Keratinocyte (primary cell): ENCODE measurements at places on chromosomes 5 and 9.

DNA sequence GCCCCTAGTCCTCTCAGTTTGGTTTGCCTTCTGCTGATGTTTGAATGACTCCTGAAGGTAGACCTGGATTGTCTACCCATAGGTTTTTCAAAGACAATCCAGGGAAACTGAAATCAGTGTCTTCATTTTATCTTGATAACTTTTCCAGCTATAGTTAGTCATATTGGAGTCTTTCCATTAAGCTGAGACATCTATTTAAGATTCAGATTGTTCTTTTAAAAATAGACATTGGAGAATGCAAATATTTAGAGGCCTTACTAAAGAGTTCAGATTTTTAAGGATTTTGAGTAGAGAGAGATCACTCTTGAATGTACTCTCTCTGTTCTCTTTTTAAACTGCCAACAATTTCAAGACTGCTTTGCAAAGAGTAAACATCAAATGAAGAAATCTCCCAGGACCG lies 69.1 kb downstream of the GDNF start:
- no peak for DNase-seq

DNA sequence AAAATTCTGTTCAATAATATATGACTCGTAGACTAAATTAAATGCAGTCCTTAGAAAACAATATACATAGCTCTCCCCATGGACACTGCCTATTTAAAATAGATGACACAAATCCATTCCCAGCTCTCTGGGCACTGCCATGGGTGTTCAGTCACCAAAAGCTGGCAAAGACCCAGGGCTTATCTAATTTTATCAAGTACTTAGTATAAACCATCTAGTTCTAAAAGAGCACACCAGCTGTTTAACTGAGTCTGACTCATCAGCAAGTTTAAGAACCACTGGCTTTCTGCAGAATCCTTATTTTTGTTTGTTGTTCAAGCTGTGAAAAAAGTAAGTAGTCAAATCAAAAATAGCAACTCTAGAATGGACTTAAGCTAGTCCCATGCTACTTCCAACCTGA lies 107.6 kb downstream of the PLPP1 start:
- no peak for DNase-seq

DNA sequence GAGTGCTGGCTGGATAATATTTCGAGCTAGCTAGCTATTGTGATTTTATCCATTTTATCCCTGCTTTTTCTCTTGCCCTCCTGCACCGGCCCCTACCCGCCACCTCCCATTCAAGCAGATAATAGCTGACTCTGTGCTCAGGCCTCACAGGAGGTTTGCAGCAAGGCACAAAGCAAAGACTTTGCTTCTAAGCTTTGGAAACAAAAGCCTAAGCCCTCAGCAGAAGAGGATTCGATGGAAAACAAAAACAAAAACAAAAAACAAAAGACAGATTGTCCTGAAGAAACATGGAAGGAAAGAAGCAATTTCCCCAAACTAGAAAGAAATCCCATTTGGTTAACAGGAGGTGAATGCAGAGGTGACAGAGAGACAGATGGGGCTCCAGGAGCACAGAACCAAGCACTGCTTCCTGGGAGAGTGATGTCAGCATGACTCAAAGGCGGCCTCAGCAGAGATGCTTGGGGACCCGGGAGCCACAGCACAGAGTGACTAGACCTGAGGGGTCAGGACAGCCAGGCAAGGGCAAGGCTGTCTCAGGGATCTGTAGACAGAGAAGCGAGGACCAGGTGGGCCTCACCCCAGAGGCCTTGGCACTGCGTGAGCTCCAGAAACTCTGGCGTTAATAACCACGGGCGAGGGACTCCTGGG lies 28.4 kb downstream of the MTX3 start:
- no peak for DNase-seq

GRCh38 chr5:13246053-13246452 lies 698.4 kb downstream of the DNAH5 start:
- DNase-seq: no peak

- no peak for DNase-seq
Observed at GRCh38 chr9:3467593-3468219, 58.1 kb downstream of the RFX3 start.

GRCh38 chr9:109619310-109619709 lies 121.2 kb upstream of the PTPN3 start:
- no peak for DNase-seq

- DNase-seq: no peak
Observed at GRCh38 chr9:123416176-123416575, 60.2 kb downstream of the CRB2 start.

GRCh38 chr5:95963650-95964410 lies 2.2 kb upstream of the ELL2 start:
- DNase-seq: no peak

DNA sequence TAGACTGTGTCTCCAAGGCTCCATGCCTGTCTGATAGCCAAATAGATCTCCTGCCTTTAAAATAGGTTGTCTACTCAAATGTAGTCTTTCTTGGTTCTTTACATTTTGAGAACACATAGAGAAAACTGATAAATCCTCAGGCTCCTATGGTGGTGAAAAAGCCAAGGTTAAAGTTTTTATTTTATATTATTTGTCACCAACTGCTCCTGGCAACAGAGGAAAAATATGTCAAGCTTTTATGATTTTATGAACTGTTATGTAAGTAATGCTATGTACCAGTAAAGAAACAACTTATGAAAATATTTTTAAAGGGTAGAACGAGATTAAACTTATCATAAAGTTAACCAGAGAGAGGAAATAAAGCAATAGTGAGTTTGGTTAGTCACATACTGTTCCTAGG lies 222.8 kb downstream of the NR2F1-AS1 start:
- DNase-seq: no peak

GRCh38 chr5:6781716-6782115 lies 68.5 kb downstream of the TENT4A start:
- DNase-seq: peak; percentile 25

DNA sequence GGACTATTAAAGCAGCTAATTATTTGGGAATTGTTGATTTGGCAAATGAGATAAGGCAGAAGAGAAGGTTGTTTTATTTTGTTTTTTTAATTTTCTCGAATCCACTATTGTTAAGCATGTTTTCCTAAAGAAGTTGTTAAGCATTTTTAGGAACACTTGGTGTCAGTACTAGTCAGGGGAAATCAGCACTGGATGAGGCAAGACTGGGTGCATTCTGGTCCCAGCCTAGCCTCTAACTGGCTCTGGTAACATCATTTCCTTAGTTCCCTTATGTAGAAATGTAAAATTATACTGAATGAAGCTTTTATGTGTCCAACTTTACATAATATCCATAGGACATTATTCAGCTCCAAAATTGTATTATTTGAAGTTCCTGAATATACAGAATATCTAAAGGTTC lies 196.1 kb downstream of the PCSK5 start:
- no peak for DNase-seq

GRCh38 chr9:16817002-16817401 lies 53.5 kb downstream of the BNC2 start:
- no peak for DNase-seq

GRCh38 chr9:126117631-126118030 lies 209.0 kb upstream of the MVB12B start:
- no peak for DNase-seq

DNA sequence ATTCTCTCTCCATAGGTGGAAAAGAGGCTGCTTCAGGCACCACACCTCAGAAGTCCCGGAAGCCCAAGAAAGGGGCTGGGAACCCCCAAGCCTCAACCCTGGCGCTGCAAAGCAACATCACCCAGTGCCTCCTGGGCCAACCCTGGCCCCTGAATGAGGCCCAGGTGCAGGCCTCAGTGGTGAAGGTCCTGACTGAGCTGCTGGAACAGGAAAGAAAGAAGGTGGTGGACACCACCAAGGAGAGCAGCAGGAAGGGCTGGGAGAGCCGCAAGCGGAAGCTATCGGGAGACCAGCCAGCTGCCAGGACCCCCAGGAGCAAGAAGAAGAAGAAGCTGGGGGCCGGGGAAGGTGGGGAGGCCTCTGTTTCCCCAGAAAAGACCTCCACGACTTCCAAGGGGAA lies 16.4 kb downstream of the CD74 start:
- DNase-seq: no peak

- no peak for DNase-seq
Observed at GRCh38 chr9:15519831-15520230, 9.1 kb upstream of the PSIP1 start.

- no peak for DNase-seq
Observed at GRCh38 chr9:135289081-135289491, 190.5 kb upstream of the PPP1R26 start.

- no peak for DNase-seq
Observed at GRCh38 chr5:170565072-170565471, 61.3 kb downstream of the KCNIP1 start.

DNA sequence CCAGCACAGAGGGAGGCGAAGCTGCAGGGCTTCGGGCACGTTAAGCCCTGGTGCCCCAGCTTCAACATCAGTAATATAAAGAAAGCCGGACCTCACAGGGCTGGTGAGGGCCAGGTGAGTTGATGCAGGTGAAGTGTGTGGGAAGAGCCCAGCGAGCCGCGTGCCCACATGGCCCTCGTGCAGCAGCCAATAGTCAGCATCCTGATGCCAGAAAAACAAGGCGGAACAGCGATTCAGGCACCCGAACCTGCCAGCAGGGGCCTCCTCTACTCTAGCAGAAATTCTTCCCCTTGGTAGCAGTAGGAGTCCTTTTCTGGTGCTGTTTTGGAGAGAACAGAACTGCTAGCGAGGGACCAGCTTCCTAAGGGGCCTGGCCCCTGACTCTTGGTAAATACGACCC lies 7.8 kb downstream of the MED10 start:
- DNase-seq: no peak

- DNase-seq: no peak
Observed at GRCh38 chr5:146018514-146019375, 82.4 kb downstream of the SH3RF2 start.

DNA sequence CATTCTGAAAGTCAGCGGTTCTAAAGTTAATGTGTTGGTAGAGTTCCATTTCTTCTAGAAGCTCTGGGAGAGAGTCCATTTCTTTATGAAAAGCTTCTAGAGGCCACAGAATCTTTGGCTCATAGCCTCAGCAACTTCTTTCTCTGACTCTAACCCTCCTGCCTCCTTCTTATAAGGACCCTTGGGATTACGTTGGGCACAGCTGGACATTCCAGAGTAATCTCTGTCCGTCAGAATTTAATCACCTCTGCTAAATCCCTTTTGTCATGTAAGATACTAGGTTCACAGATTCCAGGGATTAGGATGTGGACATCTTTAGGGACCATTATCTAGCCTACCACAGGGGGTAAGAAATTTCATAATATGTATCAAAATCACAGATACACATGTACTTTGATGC lies 22.6 kb upstream of the ANKDD1B start:
- DNase-seq: no peak

- no peak for DNase-seq
Observed at GRCh38 chr5:18526792-18527405, 892.6 kb downstream of the TAF11L14 start.

GRCh38 chr5:157571357-157571827 lies 4.2 kb downstream of the ADAM19 start:
- DNase-seq: no peak

- no peak for DNase-seq
Observed at GRCh38 chr5:141935538-141935937, 11.9 kb downstream of the DELE1 start.

DNA sequence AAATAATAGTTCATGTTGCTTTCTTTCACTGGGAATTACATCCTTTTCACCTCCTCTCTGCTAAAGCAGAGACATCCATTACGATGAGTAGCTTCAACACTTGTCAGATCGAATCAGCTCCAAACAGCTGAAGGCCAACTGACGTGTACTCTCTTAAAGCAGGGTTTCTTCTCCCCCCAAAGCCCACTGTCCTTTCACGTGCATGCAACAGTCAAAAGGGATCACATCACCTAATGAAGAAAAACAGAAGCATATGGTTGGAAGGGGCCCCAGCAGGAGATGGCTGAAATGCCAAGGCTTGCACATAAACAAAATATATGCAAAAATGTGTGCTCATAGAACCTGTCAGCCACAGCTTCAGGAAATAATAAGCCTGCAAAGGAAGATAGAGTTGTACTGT lies 421.6 kb downstream of the ANXA1 start:
- DNase-seq: no peak

DNA sequence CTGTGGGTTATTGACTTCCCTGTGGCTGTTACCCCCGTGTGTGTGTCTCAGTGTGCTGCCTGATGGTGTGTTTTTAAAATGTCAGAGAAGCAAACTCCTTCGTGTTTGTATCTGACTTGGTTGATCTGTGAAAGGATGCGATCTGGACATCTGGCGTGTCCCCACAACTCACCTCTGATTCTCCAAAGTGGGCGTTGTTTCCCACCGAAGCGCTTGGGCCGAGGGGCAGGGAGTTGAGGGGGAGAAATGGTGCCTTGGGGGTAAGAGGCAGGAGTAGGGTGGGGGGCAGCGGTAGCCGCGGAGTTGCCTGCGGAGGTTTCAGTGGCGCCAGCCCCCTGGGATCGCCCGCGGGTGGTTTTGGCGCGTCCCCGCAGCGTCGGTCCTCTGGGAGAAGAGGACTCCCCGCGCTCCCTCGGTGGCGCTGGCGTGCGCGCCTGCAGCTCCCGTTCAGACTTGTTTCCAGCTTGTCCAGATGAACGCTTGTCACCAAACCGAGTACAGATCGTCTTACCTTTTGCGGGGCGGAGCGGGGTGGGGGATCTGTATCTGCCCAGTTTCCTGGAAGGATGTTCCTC lies 1.1 kb downstream of the MAST4 start:
- DNase-seq: no peak

GRCh38 chr5:40780199-40780598 lies 18.0 kb downstream of the PRKAA1 start:
- no peak for DNase-seq

DNA sequence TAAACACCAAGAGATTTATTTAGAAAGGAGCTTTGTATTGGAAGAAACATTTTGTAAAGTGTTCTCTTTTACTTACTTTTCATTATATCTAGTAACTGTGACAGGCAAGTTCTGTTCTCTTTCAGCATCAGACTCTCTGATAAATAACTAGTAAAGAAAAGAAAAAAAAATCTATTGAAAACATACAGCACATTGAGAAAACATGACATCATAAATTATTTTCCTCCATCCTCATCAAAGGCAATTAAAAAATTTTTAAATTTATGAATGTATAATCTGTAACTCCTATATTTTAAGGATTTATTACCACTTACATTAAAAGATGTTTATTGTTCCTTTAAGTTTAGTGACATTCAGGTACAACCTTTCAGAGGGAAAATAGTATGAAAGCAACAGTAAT lies 11.1 kb downstream of the CCNH start:
- DNase-seq: no peak

DNA sequence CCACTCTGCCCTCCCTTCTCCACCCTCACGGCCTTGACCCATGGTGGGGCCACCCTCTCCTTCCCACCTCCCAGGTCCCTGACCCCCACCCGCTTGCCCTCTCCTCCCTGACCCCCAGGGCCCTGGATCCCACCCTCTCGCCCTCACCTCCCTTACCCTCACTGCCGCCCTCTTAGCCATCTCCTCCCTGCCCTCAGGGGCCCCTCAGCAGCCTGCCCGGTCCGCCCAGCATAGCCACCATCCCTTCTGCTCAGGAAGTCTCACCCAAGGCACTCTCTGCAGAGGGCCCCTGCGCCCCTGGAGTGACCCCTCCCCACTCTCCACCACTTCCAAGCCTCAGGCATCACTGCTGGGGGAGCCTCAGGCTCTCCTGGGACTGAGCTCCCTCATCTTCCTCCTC lies 66.3 kb downstream of the MRPL36 start:
- no peak for DNase-seq

GRCh38 chr9:19553441-19553840 lies 144.6 kb downstream of the ACER2 start:
- no peak for DNase-seq
